ENCODE measurements at places on chromosomes 11 and 22.

GRCh38 chr22:17381192-17381913, 12.1 kb downstream of the CECR2 start:
- DNase-seq = no peak

GRCh38 chr11:134334796-134335571, 3.2 kb downstream of the GLB1L2 start:
- DNase-seq = no peak

GRCh38 chr11:118908901-118909618, 16.7 kb downstream of the BCL9L start:
- DNase-seq = no peak

GRCh38 chr11:116686866-116687265, 85.9 kb downstream of the BUD13 start:
- no peak for DNase-seq

- DNase-seq = no peak
These were observed 15.8 kb downstream of the ABTB2 start for GRCh38 chr11:34341931-34342533.

DNA sequence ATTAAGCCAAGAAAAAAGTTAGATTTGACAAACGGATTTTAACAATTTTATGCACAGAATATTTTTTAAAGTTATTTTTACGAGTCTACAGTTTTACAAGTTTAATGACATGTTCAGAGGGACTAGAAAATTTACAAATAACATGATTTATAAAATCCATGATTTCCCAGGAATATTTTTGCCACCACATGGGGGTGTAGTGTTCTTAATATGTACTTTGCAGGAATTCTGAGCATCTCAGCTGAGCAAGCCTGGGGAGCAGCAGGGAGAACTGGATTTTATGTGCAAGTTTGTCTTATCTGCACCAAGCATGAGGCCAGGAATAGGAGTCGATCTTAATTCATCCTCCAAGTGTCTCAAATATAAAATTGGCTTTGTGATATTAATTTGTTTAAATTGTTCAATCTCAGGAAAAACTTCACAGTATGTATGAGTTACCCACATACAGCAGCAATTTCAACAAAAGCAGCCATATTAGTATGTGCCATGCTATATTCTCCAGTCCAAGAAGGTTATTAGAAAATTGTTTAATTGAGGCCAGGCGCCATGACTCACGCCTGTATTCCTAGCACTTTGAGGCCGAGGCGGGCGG, 826.3 kb downstream of the DLG2 start:
- peak; percentile 20 for DNase-seq

Data from NT2/D1 (cell line).